Activated B cell treated with CpG ODN at 0.5 μM for 24 hours (primary cell): ENCODE measurements at places on chromosomes 12 and 14.
A peak's percentile ranks its signal among the peaks of the same experiment; 100 is the strongest.

- no peak for DNase-seq
- no peaks in the 10 kb centered on the region for H3K4me1 ChIP-seq
- H3K27ac ChIP-seq: no peak overlapping the region
These were observed 271.1 kb upstream of the G2E3 start for GRCh38 chr14:30287579-30288445.

DNA sequence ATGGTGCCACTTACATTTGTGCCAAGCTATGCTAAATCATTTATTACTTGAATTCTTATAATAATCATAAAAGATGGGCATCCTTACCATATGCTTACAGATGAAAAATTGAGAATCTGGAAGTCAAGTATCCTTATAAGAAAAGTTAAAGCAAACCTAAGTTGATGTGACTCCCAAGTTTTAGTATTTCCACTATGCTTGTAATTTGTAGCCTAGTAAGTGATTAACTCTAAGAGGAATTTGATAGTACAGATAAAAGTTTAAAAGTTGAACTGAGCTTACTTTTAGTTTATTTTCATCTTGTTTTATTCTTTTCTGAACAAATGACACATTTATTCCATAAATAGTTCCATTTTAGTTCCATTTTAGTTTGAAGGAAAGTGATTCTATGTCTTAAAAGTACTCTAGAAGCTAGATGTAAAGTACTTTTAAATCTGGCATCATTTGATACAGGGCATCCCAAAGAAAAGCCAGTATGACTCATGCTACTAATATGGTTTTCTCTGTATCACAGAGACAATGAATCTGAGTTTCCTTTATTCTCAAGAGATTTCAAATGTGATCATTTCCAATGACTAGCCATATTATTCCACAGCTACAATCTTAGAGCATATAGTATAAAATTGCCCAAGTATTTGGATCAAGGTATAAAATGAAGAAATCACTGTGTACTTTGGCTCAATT, 596.0 kb downstream of the SLC16A7 start:
- no peak overlapping the region for H3K27ac ChIP-seq
- no peaks in the 10 kb centered on the region for H3K27me3 ChIP-seq
- DNase-seq: no peak
- no peak overlapping the region for H3K4me3 ChIP-seq

GRCh38 chr12:50706606-50707005, 57.3 kb upstream of the ATF1 start:
- H3K27ac ChIP-seq: no peak overlapping the region
- no peaks in the 10 kb centered on the region for H3K27me3 ChIP-seq
- no peak for DNase-seq
- peaks cover 79% of the 10 kb centered on the region for H3K36me3 ChIP-seq
- H3K4me3 ChIP-seq: no peak overlapping the region
- no peaks in the 10 kb centered on the region for H3K4me1 ChIP-seq

DNA sequence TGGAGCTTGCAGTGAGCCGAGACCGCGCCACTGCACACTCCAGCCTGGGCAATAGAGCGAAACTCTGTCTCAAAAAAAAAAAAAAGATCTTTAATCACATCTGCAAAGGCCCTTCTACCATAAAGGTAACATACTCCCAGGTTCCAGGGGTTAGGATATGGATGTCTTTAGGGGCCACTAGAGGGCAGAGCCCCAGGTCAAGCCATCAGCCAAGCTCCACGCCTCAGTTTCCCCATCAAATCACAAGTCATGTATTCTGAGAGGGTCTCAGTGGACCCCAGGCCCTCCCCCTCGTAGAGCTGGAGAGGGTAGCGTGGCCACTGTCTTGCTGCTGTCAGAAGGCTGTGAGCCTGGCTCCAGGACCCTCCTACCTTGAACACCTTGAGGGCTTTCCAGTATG, 18.8 kb downstream of the SLC8B1 start:
- H3K27ac ChIP-seq: no peak overlapping the region
- no peak for DNase-seq
- no peak overlapping the region for H3K4me3 ChIP-seq
- no peaks in the 10 kb centered on the region for H3K27me3 ChIP-seq
- no peaks in the 10 kb centered on the region for H3K4me1 ChIP-seq
- H3K36me3 ChIP-seq: peaks cover 72% of the 10 kb centered on the region

- peaks cover 3% of the 10 kb centered on the region for H3K36me3 ChIP-seq
- peak overlapping the region; percentile 92 for H3K4me3 ChIP-seq
- H3K27me3 ChIP-seq: peaks cover 21% of the 10 kb centered on the region
- H3K4me1 ChIP-seq: peaks cover 32% of the 10 kb centered on the region
- DNase-seq: peak; percentile 27
These were observed 568 bp downstream of the CCDC184 start for GRCh38 chr12:48183876-48184548.

DNA sequence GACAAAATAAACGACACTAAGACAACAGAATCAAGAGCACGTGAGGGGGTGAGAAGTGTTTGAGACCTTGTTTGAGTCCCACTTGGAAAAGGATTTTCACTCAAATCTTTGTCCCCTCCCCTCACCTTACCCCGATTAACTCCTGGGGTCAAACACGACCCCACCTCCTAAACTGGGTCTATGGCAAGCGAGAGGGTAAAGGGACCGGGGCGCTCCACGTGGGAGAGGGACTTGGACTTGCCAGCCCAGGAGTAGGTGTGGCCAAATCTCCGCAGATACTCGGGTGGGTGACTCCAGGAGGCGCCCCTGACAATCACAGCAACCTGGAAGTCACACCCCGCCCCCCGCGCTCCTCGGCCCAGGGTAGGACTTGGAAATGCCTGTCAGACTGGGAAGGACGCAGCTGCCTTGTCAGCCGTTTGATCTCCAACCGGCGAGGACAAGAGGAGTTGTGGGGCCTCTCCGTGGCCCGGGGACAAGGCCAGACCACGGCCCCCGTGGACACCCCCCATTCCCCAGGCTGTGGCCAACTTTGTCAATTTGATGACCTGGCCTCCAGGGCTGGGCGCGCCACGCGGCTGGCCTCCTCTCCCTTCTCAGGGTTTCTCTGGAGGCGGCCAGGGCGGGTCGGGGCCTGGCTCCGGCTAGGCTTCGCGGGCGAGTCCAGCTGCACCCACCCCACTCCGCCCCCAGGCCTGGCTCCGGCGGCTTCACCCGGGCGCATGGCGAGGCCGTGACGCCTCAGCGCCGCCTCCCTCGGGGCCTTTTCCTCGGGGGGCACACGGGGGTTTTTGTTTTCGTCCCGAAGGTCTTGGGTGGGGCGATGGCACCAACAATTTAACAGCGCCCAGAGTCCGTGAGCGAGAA, 1.1 kb upstream of the BCL11B start:
- H3K27ac ChIP-seq: no peak overlapping the region
- H3K4me3 ChIP-seq: peak overlapping the region; percentile 12
- DNase-seq: no peak
- no peaks in the 10 kb centered on the region for H3K36me3 ChIP-seq
- H3K27me3 ChIP-seq: peaks cover 60% of the 10 kb centered on the region
- H3K4me1 ChIP-seq: peaks cover 31% of the 10 kb centered on the region

- no peak overlapping the region for H3K4me3 ChIP-seq
- peaks cover 51% of the 10 kb centered on the region for H3K4me1 ChIP-seq
- H3K27me3 ChIP-seq: no peaks in the 10 kb centered on the region
- peaks cover 5% of the 10 kb centered on the region for H3K36me3 ChIP-seq
- H3K27ac ChIP-seq: no peak overlapping the region
- DNase-seq: no peak
These were observed 29.5 kb downstream of the SPPL3 start for GRCh38 chr12:120874547-120875245.

- no peaks in the 10 kb centered on the region for H3K27me3 ChIP-seq
- H3K36me3 ChIP-seq: peaks cover 92% of the 10 kb centered on the region
- DNase-seq: no peak
- H3K4me1 ChIP-seq: peaks cover 44% of the 10 kb centered on the region
These were observed 66.2 kb upstream of the GPR68 start for GRCh38 chr14:91310606-91311283.

DNA sequence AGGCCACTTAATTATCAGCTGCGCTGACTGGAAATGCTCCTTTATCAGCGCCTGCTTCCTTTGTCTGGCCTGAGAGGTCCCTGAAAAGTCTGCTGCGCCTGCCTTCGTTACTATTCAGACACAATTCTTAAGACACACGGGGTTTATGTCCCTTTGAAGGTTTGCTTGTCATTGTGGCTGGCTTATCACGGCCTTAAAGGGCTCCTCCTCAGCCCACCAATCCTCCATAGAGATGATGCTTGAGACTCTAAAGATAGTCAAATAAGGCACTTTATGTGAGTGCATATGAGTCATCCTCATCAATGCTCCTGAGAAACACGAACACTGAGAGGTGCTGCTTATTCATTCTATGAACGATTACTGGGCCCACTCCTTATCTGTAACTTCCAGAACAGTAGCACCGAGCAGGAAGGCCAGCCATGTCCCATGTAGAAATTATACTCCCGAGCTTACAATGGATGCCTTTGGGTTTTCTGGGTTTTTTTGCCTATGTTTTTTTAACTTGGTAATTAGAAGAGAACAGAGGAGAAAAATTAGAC, 1268.2 kb upstream of the TMEM132C start:
- no peaks in the 10 kb centered on the region for H3K27me3 ChIP-seq
- H3K4me3 ChIP-seq: no peak overlapping the region
- H3K27ac ChIP-seq: no peak overlapping the region
- DNase-seq: no peak

GRCh38 chr14:74290415-74290814, 12.3 kb downstream of the ABCD4 start:
- H3K4me1 ChIP-seq: no peaks in the 10 kb centered on the region
- no peaks in the 10 kb centered on the region for H3K27me3 ChIP-seq
- peaks cover 84% of the 10 kb centered on the region for H3K36me3 ChIP-seq
- no peak overlapping the region for H3K27ac ChIP-seq
- H3K4me3 ChIP-seq: no peak overlapping the region

DNA sequence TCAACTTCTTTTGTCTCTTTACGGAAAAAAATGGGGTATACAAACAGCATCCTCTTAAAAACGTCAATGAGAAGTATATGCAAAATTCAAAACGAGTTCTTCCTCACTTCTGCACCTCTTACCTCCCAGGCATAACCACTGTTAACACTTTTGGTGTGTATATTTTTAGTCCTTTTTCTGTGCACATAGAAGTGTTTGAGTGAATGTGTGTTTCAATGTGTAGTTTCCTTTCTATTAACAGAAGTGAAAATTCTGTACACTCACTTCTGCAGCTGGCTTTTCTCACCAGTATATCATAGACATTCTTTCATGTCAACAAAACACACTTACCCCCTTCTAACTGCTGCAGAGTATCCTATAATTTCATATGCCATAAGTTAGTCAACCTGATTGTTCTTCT, 5.4 kb downstream of the UBR7 start:
- DNase-seq: no peak
- H3K4me1 ChIP-seq: peaks cover 44% of the 10 kb centered on the region
- peaks cover 51% of the 10 kb centered on the region for H3K36me3 ChIP-seq
- H3K27me3 ChIP-seq: no peaks in the 10 kb centered on the region

DNA sequence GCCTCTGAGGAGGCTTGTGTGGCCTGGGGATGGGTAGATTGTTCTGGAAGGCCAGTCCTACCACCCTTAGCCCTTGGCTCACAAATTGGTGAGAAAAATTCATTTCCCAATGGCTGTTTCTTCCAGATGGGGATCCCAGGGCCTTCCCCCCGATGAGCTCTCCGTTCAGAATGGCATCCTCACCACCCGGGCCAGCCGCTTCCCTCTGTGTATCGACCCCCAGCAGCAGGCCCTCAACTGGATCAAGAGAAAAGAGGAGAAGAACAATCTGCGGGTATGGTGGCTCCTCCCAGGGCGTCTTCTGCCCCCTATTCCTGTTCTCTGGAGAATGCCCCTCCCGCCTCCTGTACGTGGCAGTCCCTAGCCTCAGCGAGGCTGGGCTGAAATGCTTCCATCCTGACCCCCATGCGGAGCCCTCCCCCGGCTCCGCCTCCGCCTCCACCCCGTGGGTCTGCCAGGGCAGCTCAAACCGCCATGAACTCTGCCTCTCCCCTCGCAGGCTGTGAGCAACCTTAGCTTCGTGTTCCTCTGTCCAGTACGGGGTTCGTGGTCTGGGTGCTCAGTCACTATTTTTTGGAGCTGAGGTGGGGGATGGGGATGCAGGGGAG, 57.8 kb downstream of the CCDC92 start:
- no peaks in the 10 kb centered on the region for H3K4me1 ChIP-seq
- no peak for DNase-seq
- H3K4me3 ChIP-seq: no peak overlapping the region
- H3K36me3 ChIP-seq: no peaks in the 10 kb centered on the region

GRCh38 chr12:12788675-12789368, 3.4 kb downstream of the APOLD1 start:
- peaks cover 23% of the 10 kb centered on the region for H3K4me1 ChIP-seq
- H3K27ac ChIP-seq: peak overlapping the region; percentile 86
- H3K4me3 ChIP-seq: peak overlapping the region; percentile 87
- H3K27me3 ChIP-seq: no peaks in the 10 kb centered on the region

- no peak overlapping the region for H3K27ac ChIP-seq
- H3K36me3 ChIP-seq: no peaks in the 10 kb centered on the region
- H3K4me1 ChIP-seq: no peaks in the 10 kb centered on the region
- H3K4me3 ChIP-seq: no peak overlapping the region
- H3K27me3 ChIP-seq: no peaks in the 10 kb centered on the region
These were observed 871.1 kb upstream of the MGAT4C start for GRCh38 chr12:87127272-87127671.

DNA sequence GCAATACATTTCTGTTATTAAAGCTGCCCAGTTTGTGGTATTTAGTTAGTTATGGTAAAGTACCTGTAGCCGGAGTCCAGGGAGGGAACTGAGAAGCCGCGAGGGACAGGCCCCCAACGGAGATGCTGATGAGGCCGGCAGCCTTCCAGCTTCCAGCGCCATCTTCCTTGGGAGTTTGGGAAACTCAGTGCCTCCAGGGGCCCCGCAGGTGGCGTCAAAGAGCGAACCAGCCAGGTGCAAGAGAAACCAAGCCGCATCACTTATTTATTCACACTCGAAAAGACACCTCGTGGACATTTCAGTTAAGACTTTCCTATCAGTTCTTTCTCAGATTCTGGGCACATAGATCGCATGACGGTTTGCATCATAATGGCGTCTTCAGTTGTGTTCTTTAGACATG, 216.6 kb downstream of the GLT1D1 start:
- no peak overlapping the region for H3K27ac ChIP-seq
- H3K36me3 ChIP-seq: no peaks in the 10 kb centered on the region
- no peaks in the 10 kb centered on the region for H3K4me1 ChIP-seq
- no peak overlapping the region for H3K4me3 ChIP-seq
- DNase-seq: no peak

GRCh38 chr12:78767264-78767981, 97.2 kb upstream of the SYT1 start:
- no peak for DNase-seq
- no peaks in the 10 kb centered on the region for H3K36me3 ChIP-seq
- no peaks in the 10 kb centered on the region for H3K27me3 ChIP-seq
- no peak overlapping the region for H3K27ac ChIP-seq
- H3K4me1 ChIP-seq: no peaks in the 10 kb centered on the region

DNA sequence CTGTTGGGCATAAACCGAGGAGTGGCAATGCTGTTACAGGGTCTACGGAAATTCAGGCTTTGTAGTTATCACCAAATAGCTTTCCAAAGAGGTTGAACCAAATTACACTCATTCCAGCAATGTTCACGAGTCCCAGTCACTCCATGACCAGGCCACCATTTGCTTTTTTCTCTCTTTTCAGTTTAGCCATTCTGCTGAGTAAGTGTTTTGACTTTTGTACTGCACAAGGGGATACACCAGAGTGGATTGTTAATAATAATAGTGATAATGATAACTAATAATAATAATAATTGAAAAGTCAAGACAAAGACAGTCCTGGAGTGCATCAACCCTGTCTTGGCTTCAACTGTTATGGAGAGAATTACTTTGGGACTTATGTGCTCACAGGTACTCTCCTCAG, 343.5 kb downstream of the AACS start:
- no peak overlapping the region for H3K27ac ChIP-seq
- H3K27me3 ChIP-seq: peaks cover 12% of the 10 kb centered on the region
- no peak overlapping the region for H3K4me3 ChIP-seq
- no peaks in the 10 kb centered on the region for H3K36me3 ChIP-seq
